ENCODE measurements at places on chromosomes 4 and X.

DNA sequence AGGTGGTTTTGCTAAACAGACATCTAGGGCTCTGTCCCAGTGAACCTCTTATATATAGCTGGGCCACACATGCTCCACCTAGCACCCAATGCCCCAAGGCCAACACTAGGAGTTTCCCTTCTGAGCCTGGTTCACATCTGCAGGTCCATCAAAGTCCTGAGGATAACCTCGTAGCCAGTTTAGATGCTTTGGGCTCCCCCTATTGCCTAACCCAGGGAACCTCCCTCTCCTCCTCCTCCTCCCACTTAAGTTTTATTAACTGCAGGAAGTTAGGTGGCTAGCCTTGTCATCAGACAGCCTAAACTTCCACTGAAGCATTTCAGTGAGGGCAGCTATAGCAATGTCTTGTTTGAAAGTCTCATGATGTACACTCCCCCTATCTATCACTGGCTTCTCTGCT, 88.0 kb downstream of the GUCY2F start:
- DNase-seq = no peak

DNA sequence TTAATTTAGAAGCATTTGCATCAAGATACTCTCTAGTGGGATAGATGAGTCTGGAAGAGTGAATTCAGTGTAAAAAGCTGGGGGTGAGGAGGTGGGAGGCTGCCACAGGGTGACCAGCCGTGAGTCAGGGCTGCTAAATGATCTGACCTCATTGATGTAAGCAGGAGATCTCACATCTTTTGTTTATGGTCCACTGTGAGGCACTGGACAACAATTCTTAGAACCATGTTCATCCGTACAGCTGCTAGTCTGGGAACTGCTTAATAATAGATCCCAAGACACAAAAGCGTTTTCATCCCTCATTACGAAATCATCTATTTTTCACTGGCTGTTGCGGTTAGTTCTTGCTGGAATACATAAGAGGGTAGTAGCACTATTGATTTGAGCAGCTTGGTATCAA, 14.1 kb downstream of the KLF3 start:
- peak; percentile 62 for DNase-seq

DNA sequence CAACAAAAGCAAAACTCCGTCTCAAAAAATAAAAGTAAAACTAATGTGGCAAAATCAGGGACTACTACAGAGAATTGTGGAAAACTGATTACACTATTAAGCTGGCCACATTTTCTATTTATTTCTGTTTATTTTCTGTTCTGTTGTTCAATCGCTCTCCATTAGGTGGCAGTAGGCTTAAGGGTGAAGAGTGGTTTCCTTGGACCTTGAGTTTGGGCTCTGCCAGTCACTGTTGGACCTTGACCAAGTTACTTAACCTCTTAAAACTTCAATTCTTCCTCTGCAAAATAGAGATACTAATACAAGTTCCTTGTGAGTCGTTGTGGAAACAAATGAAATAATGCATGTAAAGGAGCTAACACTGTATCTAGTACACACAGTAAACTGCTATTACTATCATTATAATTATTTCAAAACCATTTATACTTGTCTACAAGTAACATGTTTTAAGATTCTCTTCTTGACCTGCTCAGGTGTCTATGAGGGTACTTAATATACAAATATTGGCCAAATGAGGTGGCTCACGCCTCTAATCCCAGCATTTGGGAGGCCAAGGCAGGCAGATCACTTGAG, 15.2 kb downstream of the HSD17B11 start:
- peak; percentile 60 for DNase-seq

GRCh38 chrX:112734290-112734689, 54.6 kb upstream of the LHFPL1 start:
- DNase-seq = no peak

- DNase-seq = no peak
Measured at GRCh38 chr4:103306870-103307375, 108.8 kb upstream of the CENPE start.

GRCh38 chrX:54029529-54030143, 14.6 kb downstream of the PHF8 start:
- DNase-seq = no peak

Data from GM04504 (cell line).